ENCODE measurements at places on chromosomes 6 and 20. TPM values are rescaled to one million over a fixed set of nuclear protein-coding genes. Genes with fewer than 3 reads are reported as not detected.
A peak's percentile ranks its signal among the peaks of the same experiment; 100 is the strongest.

GRCh38 chr6:13431059-13431656 is 56.2 kb downstream of the GFOD1 start:
- DNase-seq = no peak

- no peak for DNase-seq
These were observed 3.1 kb downstream of the RSPH3 start for GRCh38 chr6:158996856-158997255.

GRCh38 chr6:15901141-15902115 is 227.5 kb upstream of the MYLIP start:
- DNase-seq = peak; percentile 93

GRCh38 chr6:27495386-27496135 is 22.7 kb upstream of the ZNF184 start:
- DNase-seq = peak; percentile 65

- no peak for DNase-seq
These were observed 97.4 kb upstream of the SOX4 start for GRCh38 chr6:21496196-21496595.

DNA sequence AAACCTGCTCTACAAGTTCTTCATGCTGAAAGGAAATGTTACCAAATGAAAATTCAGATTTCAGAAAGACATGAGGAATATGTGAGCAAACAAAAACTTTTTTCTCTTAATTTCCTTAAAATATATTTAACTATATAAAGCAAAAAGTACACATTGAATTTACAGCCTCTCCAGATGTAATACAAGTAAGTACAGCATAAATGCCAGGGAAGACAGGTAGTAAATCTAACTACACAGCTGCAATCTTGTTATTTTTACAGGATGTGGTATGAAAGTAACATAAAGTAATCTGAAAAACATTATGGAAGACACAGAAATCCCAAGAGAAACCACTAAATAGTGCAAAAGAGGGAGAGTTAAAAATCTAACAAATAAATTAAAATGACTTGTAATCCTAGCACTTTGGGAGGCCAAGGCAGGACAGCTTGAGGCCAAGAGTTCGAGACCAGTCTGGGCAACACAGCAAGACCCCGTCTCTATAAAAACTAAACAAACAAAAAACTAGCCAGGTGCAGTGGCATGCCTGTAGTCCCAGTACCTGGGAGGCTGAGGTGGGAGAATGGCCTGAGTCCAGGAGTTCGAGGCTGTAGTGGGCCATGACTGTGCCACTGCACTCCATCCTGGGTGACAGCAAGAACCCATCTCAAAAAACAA is 50.7 kb downstream of the FAM8A1 start:
- DNase-seq = no peak

DNA sequence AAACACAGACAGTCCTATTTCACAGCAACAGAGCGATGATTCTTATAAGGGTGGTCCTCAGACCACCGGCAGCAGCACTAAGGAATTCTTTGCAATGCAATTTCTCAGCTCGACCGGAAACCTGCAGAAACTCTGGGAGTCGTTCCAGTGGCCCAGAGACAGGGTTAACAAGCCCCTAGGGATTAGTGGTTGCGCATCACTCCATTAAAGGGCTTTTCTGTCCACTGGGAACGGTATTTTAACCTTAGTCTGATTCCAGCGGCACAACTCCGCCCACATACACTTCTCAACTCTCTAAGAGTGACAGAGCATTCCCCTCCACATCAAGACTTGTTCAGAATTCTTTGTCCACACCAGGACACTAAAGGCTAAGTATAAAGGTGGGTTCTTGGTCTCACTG is 341.5 kb downstream of the TFAP2A start:
- no peak for DNase-seq

GRCh38 chr20:64083378-64083803 is 807 bp downstream of the LKAAEAR1 start:
- DNase-seq = peak; percentile 85

DNA sequence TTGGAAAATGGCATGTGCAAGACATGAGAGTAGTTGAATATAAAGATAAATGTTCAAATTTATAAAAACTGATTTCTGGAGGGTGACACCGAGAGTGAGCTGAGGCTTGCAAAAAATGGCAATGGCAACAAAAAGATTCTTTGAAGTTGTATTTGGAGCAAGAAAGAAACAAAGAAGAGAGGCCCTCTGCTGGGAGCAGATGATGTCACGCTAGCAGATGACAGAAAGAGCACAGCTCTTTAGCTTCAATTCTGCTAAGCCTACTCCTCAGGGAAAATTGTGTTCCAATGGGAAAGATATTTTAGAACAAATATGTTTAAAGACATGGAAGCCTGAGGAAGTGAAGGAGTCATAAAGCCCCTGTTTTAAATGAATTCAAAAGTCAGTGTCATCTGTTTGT is 125.3 kb upstream of the NOX3 start:
- DNase-seq = no peak

DNA sequence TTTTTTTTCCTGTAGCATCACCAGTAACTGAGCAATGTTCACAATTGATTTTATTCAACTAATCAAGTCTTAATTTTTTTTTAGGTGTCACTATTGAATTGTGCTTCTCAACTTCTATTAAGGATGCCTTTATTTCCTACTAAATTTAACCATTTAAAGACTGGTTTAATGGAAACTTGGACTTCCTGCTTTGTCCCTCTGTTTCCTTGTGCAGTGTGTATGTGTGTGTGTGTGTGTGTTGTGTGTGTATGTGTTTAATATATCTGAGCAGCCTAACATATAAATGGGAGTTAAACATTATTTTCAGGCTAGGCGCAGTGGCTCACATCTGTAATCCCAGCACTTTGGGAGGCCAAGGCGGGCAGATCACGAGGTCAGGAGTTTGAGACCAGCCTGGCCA is 1.8 kb downstream of the SERPINB6 start:
- no peak for DNase-seq

GRCh38 chr20:63216849-63217471 is 1.0 kb upstream of the YTHDF1 start:
- no peak for DNase-seq

DNA sequence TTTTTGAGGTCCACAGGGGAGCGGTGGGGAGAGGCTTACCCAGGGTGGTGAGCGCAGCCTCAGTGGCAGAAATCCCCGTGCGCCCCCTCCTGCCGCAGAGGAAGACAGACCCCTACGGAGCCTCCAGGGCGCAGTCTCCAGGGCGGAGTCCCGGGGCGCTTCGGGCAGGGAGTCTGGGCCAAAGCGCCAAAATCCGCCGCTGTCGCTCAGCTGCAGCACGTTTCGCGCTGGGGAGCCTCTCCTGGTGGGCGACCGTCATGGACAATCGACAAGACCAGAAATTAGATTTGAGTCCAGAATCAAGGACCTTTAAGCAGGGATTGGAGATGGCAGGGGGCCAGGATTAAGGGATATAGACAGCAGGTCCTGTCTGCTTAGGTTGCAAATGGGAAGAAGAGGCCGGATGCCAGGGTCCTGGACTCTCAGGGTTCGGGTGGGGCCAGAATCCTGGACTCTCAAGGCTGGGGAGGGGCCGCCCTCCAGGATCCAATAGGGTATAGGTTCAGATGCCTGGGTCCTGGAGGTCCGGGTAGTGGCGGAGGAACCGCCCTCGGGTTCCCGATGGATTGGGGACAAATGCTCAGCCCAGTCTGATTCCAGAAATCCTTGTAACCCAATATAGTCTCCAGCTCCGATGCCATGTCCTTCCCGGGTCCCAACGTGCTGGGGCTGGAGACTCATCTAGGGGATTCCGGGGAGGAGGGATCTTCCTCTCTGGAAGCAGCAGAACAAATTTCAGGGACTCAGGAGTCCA is 7.9 kb upstream of the HLA-E start:
- DNase-seq = peak; percentile 49

- DNase-seq = no peak
These were observed 294.6 kb upstream of the POU3F2 start for GRCh38 chr6:98539741-98540140.

- DNase-seq = no peak
These were observed 136.5 kb downstream of the SMOC2 start for GRCh38 chr6:168577496-168577895.

DNA sequence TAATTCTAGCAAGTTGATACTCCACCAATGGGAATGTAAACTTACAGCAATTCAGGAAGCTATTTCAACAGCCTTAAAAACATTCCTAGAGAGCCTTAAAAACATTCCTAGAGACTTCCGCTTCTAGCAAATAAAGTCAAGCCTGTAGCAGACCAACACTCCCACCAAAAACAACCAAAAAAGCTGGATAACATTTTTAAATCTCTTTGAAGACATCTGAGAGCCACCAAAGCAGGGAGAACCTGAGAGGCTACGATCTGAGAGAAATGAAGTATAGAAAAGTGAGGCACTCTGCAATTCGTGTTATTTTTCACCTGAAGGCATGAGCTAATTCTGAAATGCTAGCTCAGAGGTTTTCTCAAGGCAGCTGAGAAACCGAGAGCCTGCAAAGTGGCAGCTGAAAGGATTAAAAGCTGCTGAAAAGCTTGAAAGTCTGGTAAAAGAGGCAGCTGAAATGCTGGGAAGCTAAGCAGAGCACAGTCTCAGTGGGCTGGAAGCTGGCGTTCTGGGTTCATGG is 20.9 kb downstream of the GPR63 start:
- no peak for DNase-seq

- DNase-seq = no peak
These were observed 158.3 kb downstream of the DLL1 start for GRCh38 chr6:170132561-170132991.

- DNase-seq = no peak
These were observed 40.1 kb downstream of the RNF144B start for GRCh38 chr6:18427296-18427695.

DNA sequence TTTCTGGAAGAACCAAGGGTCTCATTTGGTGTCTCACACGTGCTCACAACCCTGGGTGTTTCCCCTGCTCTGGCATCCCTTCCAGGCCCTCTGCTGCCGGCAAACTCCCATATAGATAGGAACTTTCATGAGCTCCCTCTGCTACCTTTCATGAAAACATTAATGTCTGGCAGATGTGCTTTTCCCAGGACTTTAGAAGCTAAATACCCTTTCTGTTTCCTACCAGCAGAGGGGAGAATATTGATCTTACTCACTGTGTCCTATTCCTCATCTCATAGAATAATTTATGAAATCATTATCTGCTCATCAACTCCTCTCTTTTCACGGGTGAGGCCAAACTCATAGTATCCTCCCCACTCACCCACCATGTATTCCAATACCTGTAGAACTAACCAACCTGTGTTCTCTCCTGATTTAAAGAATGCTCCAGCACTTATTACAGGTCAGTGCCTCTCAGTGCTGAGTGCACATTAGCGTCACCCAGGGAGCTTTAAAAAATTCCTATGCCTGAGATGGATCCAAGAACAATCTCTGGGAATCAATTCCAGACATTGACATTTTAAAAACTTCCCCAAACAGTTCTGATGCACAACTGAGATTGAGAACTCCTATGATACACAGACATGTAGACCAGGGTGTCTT is 298.5 kb upstream of the JAG1 start:
- DNase-seq = no peak

DNA sequence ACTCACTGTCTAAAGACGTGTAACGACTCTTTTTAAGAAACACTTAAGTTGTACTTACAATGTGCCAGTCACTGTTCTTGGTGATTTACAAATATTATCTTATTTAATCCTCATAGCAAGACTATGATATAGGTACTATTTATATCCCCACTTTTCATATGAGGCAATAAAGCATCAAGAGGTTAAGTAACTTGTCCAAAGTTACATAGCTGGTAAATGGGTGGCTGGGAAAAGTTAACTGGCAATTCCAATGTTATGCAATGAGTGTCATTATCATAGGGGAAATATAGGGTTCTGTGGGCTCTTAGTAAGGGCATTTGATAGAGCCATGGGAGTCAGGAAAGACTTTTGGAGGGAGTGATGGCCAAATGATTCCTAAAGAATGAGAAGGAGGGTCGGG is 21.4 kb upstream of the RIPOR2 start:
- DNase-seq = no peak

DNA sequence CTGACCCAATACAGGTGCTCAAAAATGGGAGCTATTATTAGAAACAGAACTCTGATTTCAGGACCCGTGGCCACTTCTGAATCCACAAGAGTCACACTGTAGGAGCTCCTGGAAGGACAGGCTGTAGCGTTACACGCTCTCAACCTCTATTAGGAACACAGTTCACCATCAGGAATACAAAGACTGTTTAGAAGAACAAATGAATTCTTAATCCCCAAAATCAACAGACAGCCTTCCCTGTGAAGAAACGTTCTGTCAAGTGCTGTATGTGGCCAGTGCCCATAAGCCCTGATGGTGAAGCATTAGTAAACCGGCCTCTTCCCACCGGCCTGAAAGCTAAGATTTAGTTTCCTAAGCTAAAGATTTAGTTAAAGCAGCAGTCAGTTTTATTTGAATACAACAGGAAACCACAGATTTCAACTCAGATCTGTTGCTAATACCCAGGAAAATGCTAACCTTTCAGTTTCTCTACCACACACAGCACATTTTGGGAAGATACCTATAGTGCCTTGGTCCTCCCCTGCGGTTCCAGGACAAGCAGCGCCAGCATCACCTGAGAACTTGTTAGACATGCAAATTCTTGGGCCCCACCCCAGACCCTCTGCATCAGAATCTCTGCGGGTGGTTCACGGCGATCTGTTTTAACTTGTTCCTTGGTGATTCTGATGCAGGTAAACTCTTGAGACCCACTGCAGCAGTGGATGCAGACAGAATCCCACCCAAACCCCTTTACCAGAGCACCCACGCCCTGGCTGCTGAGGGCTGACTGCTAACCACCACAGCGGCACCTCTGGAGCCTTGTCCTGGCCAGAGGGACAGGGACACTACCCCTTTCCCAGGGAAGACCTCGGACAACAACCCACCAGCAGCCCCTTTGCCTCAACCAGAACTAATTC is 33.4 kb downstream of the MTRES1 start:
- peak; percentile 42 for DNase-seq

Gene HLA-DRB1
- polyA plus RNA-seq = 1,240 TPM

Gene CLPSL1
- polyA plus RNA-seq = not detected

Gene ZNF831
- polyA plus RNA-seq = 1.7 TPM

Gene SLC17A3
- polyA plus RNA-seq = 0.19 TPM

Gene PDE7B
- polyA plus RNA-seq = 2.6 TPM

Gene SALL4
- polyA plus RNA-seq = 0.17 TPM

Gene AARS2
- polyA plus RNA-seq = 11.3 TPM

Gene LINC00237
- polyA plus RNA-seq = not detected

Gene SOX18
- not detected for polyA plus RNA-seq

Gene PSORS1C2
- not detected for polyA plus RNA-seq

Gene MTHFD1L
- polyA plus RNA-seq = 5.4 TPM

Gene EFCAB8
- 0.65 TPM for polyA plus RNA-seq

Gene POM121L2
- not detected for polyA plus RNA-seq

Gene SSR1
- 28.6 TPM for polyA plus RNA-seq
